ENCODE measurements at places on chromosomes 3 and 15. TPM values are rescaled to one million over a fixed set of nuclear protein-coding genes. Genes with fewer than 3 reads are reported as not detected.
A peak's percentile ranks its signal among the peaks of the same experiment; 100 is the strongest.

- no peaks in the 10 kb centered on the region for H3K27me3 ChIP-seq
- DNase-seq, result no peak
- H3K27ac ChIP-seq, result no peak overlapping the region
- no peaks in the 10 kb centered on the region for H3K36me3 ChIP-seq
- H3K4me1 ChIP-seq, result no peaks in the 10 kb centered on the region
Measured at GRCh38 chr15:38680775-38681174, 116.2 kb upstream of the RASGRP1 start.

GRCh38 chr15:87387766-87388165 lies 868.8 kb downstream of the NTRK3 start:
- no peaks in the 10 kb centered on the region for H3K27me3 ChIP-seq
- H3K36me3 ChIP-seq, result no peaks in the 10 kb centered on the region
- no peak overlapping the region for H3K27ac ChIP-seq
- DNase-seq, result no peak
- H3K4me1 ChIP-seq, result no peaks in the 10 kb centered on the region

DNA sequence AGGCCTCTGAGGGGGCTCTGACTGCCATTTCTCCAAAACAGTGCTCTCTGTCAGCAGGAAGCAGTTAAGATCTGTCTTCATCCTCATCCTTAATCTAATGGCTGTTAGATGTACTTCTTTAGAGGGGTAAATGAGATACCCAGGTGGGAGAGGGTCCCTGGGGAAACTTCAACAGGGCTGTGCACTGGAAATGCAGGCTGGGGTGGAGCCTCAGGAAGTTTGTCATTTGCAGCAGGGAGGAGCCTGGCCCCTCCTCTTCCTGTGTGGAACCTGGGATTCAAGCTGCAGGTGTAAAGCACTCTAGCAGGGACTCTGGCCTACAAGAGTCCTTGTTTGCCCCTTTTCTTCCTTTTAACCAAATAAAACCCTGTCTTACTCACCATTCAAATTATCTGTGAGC lies 1173.6 kb downstream of the OTOL1 start:
- no peaks in the 10 kb centered on the region for H3K27me3 ChIP-seq
- no peak for DNase-seq
- H3K4me3 ChIP-seq, result no peak overlapping the region
- H3K36me3 ChIP-seq, result no peaks in the 10 kb centered on the region
- H3K4me1 ChIP-seq, result peaks cover 4% of the 10 kb centered on the region

- DNase-seq, result no peak
- peaks cover 3% of the 10 kb centered on the region for H3K27me3 ChIP-seq
- H3K4me3 ChIP-seq, result peak overlapping the region; percentile 39
- no peak overlapping the region for H3K27ac ChIP-seq
- no peaks in the 10 kb centered on the region for H3K4me1 ChIP-seq
Measured at GRCh38 chr3:180680097-180680430, 775 bp upstream of the CCDC39 start.

GRCh38 chr3:87298111-87298718 lies 21.8 kb upstream of the POU1F1 start:
- no peaks in the 10 kb centered on the region for H3K36me3 ChIP-seq
- no peak for DNase-seq
- no peaks in the 10 kb centered on the region for H3K27me3 ChIP-seq
- no peak overlapping the region for H3K27ac ChIP-seq

DNA sequence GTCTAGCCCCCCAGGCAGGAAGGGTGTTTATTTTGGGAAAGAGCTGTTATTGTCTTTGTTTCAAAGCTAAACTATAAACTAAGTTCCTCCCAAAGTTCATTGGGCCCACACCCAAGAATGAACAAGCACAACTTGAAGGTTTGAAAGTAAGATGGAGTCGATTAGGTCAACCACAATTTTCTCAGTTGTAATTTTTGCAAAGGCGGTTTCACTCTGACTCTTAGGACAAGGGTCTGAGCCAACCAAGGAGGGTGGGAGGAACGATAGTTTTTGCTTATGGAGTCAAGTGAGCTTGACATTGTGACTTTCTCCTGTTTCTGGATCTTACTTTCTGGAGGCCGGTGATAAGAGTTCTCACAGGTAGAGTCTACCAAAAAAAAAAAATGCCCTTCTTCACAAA lies 5.8 kb upstream of the ZNF770 start:
- H3K27ac ChIP-seq, result no peak overlapping the region
- no peaks in the 10 kb centered on the region for H3K36me3 ChIP-seq
- DNase-seq, result no peak
- H3K27me3 ChIP-seq, result no peaks in the 10 kb centered on the region
- H3K4me1 ChIP-seq, result no peaks in the 10 kb centered on the region

DNA sequence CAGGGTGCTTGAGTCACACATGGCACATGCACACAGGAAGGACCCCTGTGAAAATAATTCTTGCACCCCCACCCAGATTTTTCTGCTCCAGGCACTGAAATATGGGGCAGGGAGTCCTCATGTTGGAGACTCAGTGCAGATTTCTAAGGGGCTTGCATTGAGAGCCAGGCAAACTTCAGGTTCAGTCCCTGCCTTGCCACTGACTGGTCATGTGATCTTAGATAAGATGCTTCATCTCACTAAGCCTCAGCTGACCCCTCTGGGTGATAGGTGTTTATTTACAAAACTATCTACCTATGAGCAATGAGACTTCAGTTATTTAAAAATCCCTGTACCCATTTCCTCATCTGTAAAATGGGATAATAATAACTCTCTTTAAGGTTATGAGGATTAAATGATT lies 30.1 kb upstream of the C3orf80 start:
- no peaks in the 10 kb centered on the region for H3K4me1 ChIP-seq
- H3K36me3 ChIP-seq, result no peaks in the 10 kb centered on the region
- no peak overlapping the region for H3K27ac ChIP-seq
- H3K27me3 ChIP-seq, result no peaks in the 10 kb centered on the region
- DNase-seq, result no peak
- no peak overlapping the region for H3K4me3 ChIP-seq

DNA sequence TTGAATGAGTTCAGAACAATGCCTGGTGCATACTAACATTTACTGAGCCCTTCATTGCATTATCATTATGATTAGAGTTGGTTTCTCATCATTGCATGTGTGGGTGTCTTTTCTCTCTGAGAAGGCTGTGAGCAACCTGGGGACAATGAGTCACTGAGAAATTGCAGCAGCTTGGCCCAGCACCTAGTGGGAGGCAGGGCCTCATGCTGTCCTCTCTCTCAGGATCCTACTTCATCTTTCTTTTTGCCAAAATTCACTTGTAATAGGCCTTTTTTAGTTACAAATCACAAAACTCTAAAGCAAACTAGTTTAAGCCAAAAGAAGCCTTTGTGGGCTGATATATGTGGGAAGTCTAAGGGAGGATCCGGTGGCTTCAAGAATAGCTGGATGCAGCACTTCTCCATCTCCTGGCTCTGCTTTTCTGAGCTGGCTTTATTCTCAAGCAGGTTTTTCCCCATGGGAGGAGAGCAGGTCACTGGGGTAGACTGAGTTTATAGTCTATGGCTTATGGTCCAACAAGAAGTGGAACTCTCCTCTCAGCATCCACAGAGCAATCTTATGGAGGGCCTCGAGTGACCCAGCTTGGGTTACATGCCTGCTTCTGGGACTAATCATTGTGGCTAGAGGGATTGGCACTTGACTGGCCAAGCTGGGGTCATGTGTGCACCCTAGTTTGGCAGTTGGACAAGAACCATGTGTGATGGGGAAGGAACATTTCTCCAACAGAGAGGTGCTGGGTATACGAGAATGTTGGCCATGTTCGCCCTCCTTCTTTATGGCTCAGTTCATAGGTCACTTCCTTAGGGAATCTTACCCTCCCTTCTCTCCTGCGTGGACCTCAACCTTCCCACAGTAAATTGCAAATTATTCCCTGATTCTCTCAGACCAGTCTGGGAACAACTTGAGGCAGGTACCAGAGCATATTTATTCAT lies 8.7 kb upstream of the CAMK1 start:
- no peaks in the 10 kb centered on the region for H3K27me3 ChIP-seq
- H3K27ac ChIP-seq, result no peak overlapping the region
- DNase-seq, result peak; percentile 50
- H3K36me3 ChIP-seq, result no peaks in the 10 kb centered on the region
- H3K4me3 ChIP-seq, result no peak overlapping the region

DNA sequence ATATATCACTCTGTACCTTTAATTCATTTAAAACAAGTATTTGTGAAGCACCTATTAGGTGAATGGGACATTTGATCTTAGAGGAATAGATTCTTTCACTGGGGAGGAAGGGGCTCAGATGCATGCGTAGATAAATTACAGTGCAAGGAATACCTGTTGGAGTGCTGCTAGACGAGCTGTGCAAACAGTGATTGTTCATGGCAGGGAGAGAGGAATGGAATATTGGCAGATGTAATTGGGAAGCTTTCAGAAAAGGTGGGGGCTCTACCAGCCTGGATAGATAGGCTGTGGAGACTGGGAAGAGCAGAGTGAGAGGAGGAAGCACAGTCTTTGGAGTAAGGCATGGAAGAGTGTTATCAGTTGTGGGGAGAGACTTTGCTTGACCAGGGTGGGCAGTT lies 116.8 kb downstream of the AKAP13 start:
- no peaks in the 10 kb centered on the region for H3K27me3 ChIP-seq
- no peaks in the 10 kb centered on the region for H3K36me3 ChIP-seq
- H3K4me3 ChIP-seq, result no peak overlapping the region
- H3K27ac ChIP-seq, result no peak overlapping the region

- peaks cover 7% of the 10 kb centered on the region for H3K4me1 ChIP-seq
- H3K27me3 ChIP-seq, result no peaks in the 10 kb centered on the region
- peak overlapping the region; percentile 93 for H3K4me3 ChIP-seq
- no peak for DNase-seq
- no peak overlapping the region for H3K27ac ChIP-seq
Measured at GRCh38 chr15:48642795-48643194, 2.7 kb downstream of the FBN1 start.

GRCh38 chr3:97021778-97022177 lies 207.4 kb downstream of the EPHA6 start:
- no peak overlapping the region for H3K4me3 ChIP-seq
- no peak overlapping the region for H3K27ac ChIP-seq
- DNase-seq, result no peak
- H3K27me3 ChIP-seq, result no peaks in the 10 kb centered on the region
- H3K36me3 ChIP-seq, result no peaks in the 10 kb centered on the region

DNA sequence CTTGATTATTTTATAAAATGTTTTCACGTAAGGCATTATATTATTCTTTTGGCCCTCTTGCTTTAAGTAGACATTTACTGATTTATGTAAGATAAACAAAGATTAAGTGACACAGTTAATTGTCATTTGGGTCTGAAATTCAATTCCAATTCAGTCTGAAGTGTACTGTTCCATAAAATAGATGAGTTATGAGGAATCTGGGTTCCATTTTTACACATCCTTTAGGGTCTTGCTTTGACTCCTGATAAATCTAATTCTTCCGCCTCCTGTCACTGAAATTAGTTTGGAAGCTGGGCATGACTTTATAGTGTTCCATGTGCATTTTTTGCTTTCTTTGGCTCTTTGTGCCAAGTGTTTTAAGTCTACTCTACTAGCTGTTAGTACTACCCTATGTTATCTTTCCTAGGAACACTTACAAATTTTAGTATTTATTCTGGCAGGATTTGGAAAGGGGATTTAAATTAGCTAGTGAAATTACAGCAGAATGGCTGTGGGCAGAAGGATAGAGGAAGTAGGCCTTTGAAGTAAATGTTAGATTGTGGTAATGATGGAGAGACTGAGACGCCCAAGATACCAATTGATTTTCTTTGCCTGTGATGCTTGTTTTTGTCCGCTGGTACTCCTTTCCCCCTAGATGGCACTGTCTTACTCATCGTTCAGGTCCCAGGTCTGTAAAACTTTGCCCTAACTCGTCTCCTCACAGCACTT lies 14.3 kb downstream of the ARL8B start:
- H3K4me1 ChIP-seq, result peaks cover 5% of the 10 kb centered on the region
- H3K4me3 ChIP-seq, result no peak overlapping the region
- no peak for DNase-seq
- no peak overlapping the region for H3K27ac ChIP-seq
- H3K36me3 ChIP-seq, result no peaks in the 10 kb centered on the region

- H3K4me3 ChIP-seq, result no peak overlapping the region
- no peaks in the 10 kb centered on the region for H3K36me3 ChIP-seq
- no peak for DNase-seq
Measured at GRCh38 chr3:69343875-69344274, 42.0 kb downstream of the FRMD4B start.

- no peak overlapping the region for H3K4me3 ChIP-seq
- H3K4me1 ChIP-seq, result no peaks in the 10 kb centered on the region
- H3K27me3 ChIP-seq, result no peaks in the 10 kb centered on the region
Measured at GRCh38 chr15:64197425-64197824, 34.6 kb upstream of the PPIB start.

DNA sequence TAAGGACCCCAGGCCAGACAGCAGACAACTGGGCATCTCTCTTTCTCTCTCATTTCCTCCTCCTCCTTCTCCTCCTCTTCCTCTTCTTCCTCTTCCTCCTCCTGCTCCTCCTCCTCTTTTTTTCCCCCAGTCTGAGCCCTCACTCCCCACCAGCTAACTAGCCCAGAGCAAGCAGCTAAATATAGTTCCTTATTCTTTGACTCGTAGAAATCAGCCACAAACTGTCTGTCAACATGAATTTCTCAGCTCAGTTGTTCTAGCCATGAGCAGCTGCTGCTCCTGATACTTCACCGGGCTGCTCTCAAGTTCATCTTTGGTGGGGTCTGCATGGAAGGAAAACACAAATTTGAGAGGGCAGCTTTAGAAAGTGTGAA lies 19.2 kb upstream of the LOXL1 start:
- no peak for DNase-seq
- H3K4me3 ChIP-seq, result no peak overlapping the region
- no peaks in the 10 kb centered on the region for H3K27me3 ChIP-seq

- no peaks in the 10 kb centered on the region for H3K27me3 ChIP-seq
- DNase-seq, result no peak
- H3K4me1 ChIP-seq, result no peaks in the 10 kb centered on the region
- H3K27ac ChIP-seq, result no peak overlapping the region
- no peak overlapping the region for H3K4me3 ChIP-seq
Measured at GRCh38 chr15:59892985-59893384, 111.1 kb upstream of the FOXB1 start.

Gene RETNLB
- not detected for total RNA-seq

DNA sequence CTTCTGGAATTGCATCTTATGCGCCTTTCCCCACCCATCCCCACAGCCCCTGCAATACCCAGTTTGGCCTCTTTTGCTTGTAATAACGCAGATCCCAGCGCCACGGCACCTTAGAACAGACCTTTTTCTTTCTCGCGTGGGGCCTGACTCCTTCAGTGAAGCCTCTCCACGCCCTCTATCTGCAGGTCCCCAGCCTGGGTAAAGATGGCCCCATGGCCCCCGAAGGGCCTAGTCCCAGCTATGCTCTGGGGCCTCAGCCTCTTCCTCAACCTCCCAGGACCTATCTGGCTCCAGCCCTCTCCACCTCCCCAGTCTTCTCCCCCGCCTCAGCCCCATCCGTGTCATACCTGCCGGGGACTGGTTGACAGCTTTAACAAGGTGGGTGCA lies 594 bp downstream of the CRELD1 start:
- no peak for DNase-seq
- H3K4me1 ChIP-seq, result peaks cover 12% of the 10 kb centered on the region
- no peaks in the 10 kb centered on the region for H3K36me3 ChIP-seq
- H3K27ac ChIP-seq, result peak overlapping the region; percentile 87
- H3K27me3 ChIP-seq, result no peaks in the 10 kb centered on the region

GRCh38 chr3:180762866-180763265 lies 83.6 kb upstream of the CCDC39 start:
- no peak for DNase-seq
- H3K27me3 ChIP-seq, result no peaks in the 10 kb centered on the region
- no peak overlapping the region for H3K4me3 ChIP-seq
- H3K4me1 ChIP-seq, result no peaks in the 10 kb centered on the region

GRCh38 chr15:101394056-101394630 lies 95.4 kb downstream of the PCSK6 start:
- no peaks in the 10 kb centered on the region for H3K36me3 ChIP-seq
- no peak overlapping the region for H3K4me3 ChIP-seq
- H3K27ac ChIP-seq, result no peak overlapping the region

Gene VWA5B2
- total RNA-seq, result 0.53 TPM

Gene TMEM45A
- total RNA-seq, result 21.5 TPM

GRCh38 chr3:55305696-55306485 lies 181.2 kb downstream of the WNT5A start:
- no peak overlapping the region for H3K4me3 ChIP-seq
- H3K36me3 ChIP-seq, result no peaks in the 10 kb centered on the region
- no peaks in the 10 kb centered on the region for H3K27me3 ChIP-seq
- no peaks in the 10 kb centered on the region for H3K4me1 ChIP-seq

Measured in ovary (tissue), 10 donors.